ENCODE measurements at places on chromosomes 7 and 10. TPM values are rescaled to one million over a fixed set of nuclear protein-coding genes. Genes with fewer than 3 reads are reported as not detected.

GRCh38 chr10:71392292-71392691 is 4.4 kb upstream of the CDH23 start:
- H3K4me3 ChIP-seq: no peak overlapping the region
- peaks cover 2% of the 10 kb centered on the region for H3K27me3 ChIP-seq
- H3K4me1 ChIP-seq: peaks cover 2% of the 10 kb centered on the region

- H3K4me3 ChIP-seq: no peak overlapping the region
- H3K4me1 ChIP-seq: no peaks in the 10 kb centered on the region
- H3K27ac ChIP-seq: no peak overlapping the region
- H3K27me3 ChIP-seq: peaks cover 2% of the 10 kb centered on the region
- H3K36me3 ChIP-seq: peaks cover 15% of the 10 kb centered on the region
- no peak for DNase-seq
These were observed 162.1 kb downstream of the CHN2 start for GRCh38 chr7:29356631-29357030.

- H3K4me3 ChIP-seq: no peak overlapping the region
- peaks cover 6% of the 10 kb centered on the region for H3K27me3 ChIP-seq
- H3K36me3 ChIP-seq: peaks cover 30% of the 10 kb centered on the region
These were observed 109.2 kb downstream of the OSBPL3 start for GRCh38 chr7:24870766-24871165.

DNA sequence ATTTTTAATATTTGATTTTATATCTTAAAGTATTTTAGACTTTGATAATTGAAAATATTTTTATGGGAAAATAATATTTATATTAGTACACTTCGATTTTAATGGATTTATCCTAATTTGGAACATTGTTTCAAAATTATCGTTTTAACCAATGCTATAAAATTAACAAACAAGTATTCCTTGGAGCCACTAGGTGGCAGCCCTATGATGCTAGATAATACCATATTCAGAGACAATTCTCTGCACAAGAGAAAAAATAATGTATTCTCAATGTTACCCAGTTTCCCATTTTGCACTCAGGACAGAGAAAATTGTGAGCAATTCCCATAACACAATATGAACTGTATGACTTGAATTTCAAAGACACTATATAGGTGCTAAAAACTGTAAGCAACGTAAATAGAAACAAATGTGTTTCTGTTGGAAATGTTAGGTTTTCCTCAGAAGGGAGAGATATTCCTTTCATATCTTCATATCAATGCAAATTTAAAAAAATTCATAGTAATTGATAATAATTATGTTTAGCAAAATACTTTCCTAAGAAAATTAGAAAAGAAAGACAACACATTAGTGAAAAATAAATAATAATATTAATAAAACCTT is 237.8 kb downstream of the SEMA3E start:
- DNase-seq: no peak
- H3K36me3 ChIP-seq: no peaks in the 10 kb centered on the region
- H3K4me1 ChIP-seq: no peaks in the 10 kb centered on the region
- H3K4me3 ChIP-seq: no peak overlapping the region

GRCh38 chr7:26513948-26514347 is 222.3 kb downstream of the SNX10 start:
- no peak overlapping the region for H3K4me3 ChIP-seq
- H3K27ac ChIP-seq: no peak overlapping the region
- no peaks in the 10 kb centered on the region for H3K4me1 ChIP-seq
- DNase-seq: no peak
- no peaks in the 10 kb centered on the region for H3K36me3 ChIP-seq

GRCh38 chr10:65818990-65819389 is 1106.8 kb upstream of the LRRTM3 start:
- no peak for DNase-seq
- H3K4me1 ChIP-seq: no peaks in the 10 kb centered on the region
- no peak overlapping the region for H3K27ac ChIP-seq
- H3K4me3 ChIP-seq: no peak overlapping the region
- H3K27me3 ChIP-seq: peaks cover 3% of the 10 kb centered on the region

GRCh38 chr7:21243265-21243664 is 184.6 kb upstream of the SP4 start:
- no peak for DNase-seq
- H3K27ac ChIP-seq: no peak overlapping the region
- H3K27me3 ChIP-seq: peaks cover 5% of the 10 kb centered on the region
- no peak overlapping the region for H3K4me3 ChIP-seq
- H3K4me1 ChIP-seq: no peaks in the 10 kb centered on the region
- H3K36me3 ChIP-seq: no peaks in the 10 kb centered on the region

- peaks cover 4% of the 10 kb centered on the region for H3K36me3 ChIP-seq
- H3K4me1 ChIP-seq: peaks cover 43% of the 10 kb centered on the region
- H3K27me3 ChIP-seq: peaks cover 13% of the 10 kb centered on the region
- H3K27ac ChIP-seq: peak overlapping the region; percentile 85
These were observed 2.0 kb downstream of the FBXL15 start for GRCh38 chr10:102422545-102423129.

DNA sequence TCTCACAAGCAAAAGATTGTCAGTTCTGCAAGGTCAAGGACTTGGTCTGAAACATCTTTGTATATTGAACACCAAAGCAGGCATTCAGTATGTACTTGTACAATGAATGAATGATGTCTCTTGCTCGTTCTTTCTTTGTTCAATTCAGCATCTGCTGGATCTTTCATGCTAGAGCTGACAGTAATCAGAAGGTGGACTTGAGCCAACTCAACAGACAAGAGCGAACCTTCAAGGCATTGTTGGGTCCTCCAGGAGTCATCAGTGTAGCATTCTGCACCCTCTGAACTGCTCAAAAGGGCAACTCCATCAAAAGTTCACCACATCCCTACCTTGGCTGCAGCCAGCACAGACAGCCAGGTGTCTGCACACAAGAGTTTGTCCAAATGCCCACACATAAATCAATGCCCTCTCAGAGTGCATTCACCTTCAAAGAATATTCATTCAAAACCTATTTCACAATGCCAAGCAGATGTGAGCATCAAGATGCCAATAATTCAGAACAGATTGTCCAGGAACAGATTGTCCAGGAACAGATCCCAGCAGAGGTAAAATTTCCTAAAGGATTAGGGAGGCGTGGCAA is 386.7 kb downstream of the CALN1 start:
- no peaks in the 10 kb centered on the region for H3K4me1 ChIP-seq
- no peaks in the 10 kb centered on the region for H3K36me3 ChIP-seq
- DNase-seq: no peak

GRCh38 chr7:105675934-105676371 is 94.7 kb upstream of the EFCAB10 start:
- H3K36me3 ChIP-seq: no peaks in the 10 kb centered on the region
- H3K27ac ChIP-seq: peak overlapping the region; percentile 85
- DNase-seq: peak; percentile 54
- H3K4me3 ChIP-seq: no peak overlapping the region
- peaks cover 8% of the 10 kb centered on the region for H3K27me3 ChIP-seq

DNA sequence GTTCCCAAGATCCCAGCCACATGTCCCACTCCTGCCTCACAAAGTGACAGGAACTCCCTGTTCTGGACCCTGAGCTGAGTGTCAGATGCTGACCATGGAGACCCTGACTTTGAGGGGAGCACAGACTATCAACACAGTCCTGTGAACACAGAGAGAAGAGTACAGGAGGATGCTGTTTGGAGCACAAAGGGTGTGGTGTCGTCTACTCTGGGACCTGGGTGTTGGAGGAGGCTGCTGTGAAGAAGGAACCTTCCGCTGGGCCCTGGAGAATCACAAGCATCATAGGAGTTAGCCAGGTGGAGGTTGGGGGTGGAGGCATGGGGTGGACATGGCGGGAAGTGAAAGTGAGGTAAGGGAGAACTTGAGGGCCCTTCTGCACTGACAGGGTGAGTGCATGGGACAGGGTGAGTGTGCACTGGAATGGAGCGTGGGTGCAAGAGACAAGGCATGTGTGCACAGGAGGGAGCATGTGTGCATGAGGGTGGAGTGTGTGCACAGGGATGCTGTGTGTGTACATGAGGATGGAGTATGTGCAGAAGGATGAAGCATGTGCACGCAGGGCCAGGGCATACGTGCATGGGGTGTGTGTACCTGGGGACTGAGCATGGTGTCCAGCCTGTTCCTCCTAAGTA is 70.7 kb upstream of the ANTXRL start:
- H3K4me1 ChIP-seq: peaks cover 6% of the 10 kb centered on the region
- H3K27me3 ChIP-seq: no peaks in the 10 kb centered on the region
- no peak for DNase-seq

DNA sequence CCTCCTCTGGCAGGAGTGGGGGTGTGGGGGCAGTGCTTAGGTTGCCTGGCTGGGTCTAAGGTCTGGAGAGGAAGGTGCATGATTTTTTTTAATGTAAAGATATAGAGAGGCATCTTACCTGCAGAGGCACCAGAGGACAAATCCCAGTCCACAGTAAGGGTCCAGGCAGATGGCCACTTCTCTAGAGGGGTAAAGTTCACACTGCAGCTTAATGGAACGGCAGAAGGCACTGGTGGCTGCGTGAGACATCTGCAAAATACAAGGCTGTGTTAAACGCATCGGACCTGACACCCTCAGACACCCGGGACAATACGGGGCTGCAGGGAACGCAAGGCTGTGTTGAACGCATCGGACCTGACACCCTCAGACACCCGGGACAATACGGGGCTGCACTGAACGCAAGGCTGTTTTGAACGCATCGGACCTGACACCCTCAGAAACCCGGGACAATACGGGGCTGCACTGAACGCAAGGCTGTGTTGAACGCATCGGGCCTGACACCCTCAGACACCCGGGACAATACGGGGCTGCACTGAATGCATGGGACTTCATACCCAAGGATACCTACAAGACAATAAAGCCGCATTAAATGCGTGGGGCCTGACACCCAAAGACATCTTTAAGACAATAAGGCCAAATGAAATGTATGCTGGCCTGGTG is 206.0 kb downstream of the ZMYND11 start:
- no peaks in the 10 kb centered on the region for H3K36me3 ChIP-seq
- H3K27ac ChIP-seq: no peak overlapping the region
- peaks cover 4% of the 10 kb centered on the region for H3K27me3 ChIP-seq
- no peak for DNase-seq

DNA sequence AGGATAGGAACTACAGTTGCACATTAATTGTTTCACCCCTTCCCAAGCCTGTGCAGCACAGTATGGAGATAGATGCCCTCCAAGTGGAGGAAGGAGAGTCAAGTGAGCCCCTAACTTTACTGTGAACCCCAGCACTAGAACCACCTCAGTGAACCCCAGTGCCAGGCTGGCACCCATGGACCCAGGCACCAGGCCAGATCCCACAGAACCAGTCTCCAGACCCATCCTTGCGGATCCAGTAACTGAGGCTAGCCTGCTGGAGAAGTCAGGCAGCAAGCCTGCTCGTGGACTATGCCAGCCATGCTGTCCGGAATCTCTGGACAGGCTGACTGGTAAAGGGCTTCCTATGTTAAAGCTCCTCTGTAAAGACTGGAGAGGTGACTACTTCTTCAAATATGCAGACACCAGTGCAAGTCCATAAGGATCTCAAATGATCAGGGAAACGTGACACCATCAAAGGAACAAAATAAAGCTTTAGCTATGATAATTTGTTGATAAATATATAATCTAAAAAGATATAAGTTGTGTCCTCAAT is 27.7 kb downstream of the SHOC2 start:
- no peak overlapping the region for H3K4me3 ChIP-seq
- H3K36me3 ChIP-seq: peaks cover 19% of the 10 kb centered on the region
- no peaks in the 10 kb centered on the region for H3K27me3 ChIP-seq
- peaks cover 91% of the 10 kb centered on the region for H3K4me1 ChIP-seq
- no peak overlapping the region for H3K27ac ChIP-seq

DNA sequence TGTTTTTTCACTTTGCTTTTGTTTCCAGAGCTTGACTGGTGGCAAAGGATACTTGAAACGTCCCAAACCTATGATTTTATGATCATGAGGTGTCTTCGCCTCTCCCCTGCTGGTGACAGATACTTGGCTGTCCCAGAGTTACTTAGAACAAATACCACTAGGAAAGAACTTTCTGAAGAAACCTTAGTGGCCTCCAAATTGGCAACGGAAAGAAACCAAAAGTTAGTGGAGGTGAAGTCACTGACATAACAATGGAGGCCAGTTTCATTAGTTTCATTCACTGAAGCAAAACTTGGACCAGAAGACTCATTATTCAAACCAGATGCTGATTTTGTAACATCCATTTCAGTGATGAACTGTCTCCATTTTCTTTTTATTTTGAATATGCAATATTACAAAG is 68.6 kb downstream of the JAZF1 start:
- DNase-seq: no peak

- H3K36me3 ChIP-seq: no peaks in the 10 kb centered on the region
- peaks cover 8% of the 10 kb centered on the region for H3K27me3 ChIP-seq
- H3K4me3 ChIP-seq: no peak overlapping the region
- no peaks in the 10 kb centered on the region for H3K4me1 ChIP-seq
- DNase-seq: no peak
- H3K27ac ChIP-seq: no peak overlapping the region
These were observed 483 bp downstream of the GDF10 start for GRCh38 chr10:47300429-47300931.

DNA sequence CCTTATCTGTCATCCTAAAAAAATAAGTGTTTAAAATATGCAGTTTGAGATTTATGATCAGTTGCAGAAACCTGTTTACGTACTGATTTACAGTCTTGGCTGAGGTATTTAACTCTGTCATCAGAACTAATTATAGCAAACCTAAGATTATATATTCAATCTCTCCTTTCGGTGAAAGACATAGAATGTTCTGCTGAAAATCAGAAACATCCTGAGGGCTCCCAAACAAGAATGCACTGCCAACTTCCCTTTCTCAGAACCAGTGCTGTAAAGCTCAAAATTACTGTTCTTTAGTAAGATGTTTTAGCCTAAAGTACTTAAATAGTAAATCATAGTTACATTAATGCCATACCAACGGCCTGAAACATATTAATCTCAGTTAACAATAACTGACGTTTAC is 34.3 kb downstream of the FAM204A start:
- H3K36me3 ChIP-seq: peaks cover 40% of the 10 kb centered on the region
- no peak overlapping the region for H3K27ac ChIP-seq
- no peak overlapping the region for H3K4me3 ChIP-seq
- no peaks in the 10 kb centered on the region for H3K4me1 ChIP-seq
- no peak for DNase-seq
- H3K27me3 ChIP-seq: no peaks in the 10 kb centered on the region

GRCh38 chr7:96250776-96251361 is 71.0 kb downstream of the SLC25A13 start:
- DNase-seq: no peak
- peaks cover 2% of the 10 kb centered on the region for H3K27me3 ChIP-seq
- H3K36me3 ChIP-seq: peaks cover 14% of the 10 kb centered on the region
- H3K27ac ChIP-seq: no peak overlapping the region
- H3K4me3 ChIP-seq: no peak overlapping the region
- H3K4me1 ChIP-seq: peaks cover 12% of the 10 kb centered on the region

- DNase-seq: no peak
- H3K4me3 ChIP-seq: no peak overlapping the region
- H3K36me3 ChIP-seq: no peaks in the 10 kb centered on the region
- peaks cover 15% of the 10 kb centered on the region for H3K4me1 ChIP-seq
- peaks cover 4% of the 10 kb centered on the region for H3K27me3 ChIP-seq
These were observed 224.7 kb upstream of the SH2B2 start for GRCh38 chr7:102061981-102062390.

GRCh38 chr7:19079066-19079465 is 38.4 kb downstream of the TWIST1 start:
- no peaks in the 10 kb centered on the region for H3K27me3 ChIP-seq
- H3K36me3 ChIP-seq: no peaks in the 10 kb centered on the region
- no peak overlapping the region for H3K4me3 ChIP-seq
- no peaks in the 10 kb centered on the region for H3K4me1 ChIP-seq
- no peak overlapping the region for H3K27ac ChIP-seq

GRCh38 chr10:69168493-69168892 is 11.5 kb upstream of the SUPV3L1 start:
- H3K4me3 ChIP-seq: no peak overlapping the region
- no peaks in the 10 kb centered on the region for H3K4me1 ChIP-seq
- peaks cover 11% of the 10 kb centered on the region for H3K36me3 ChIP-seq
- no peaks in the 10 kb centered on the region for H3K27me3 ChIP-seq

Gene ACSM6
- not detected for polyA plus RNA-seq

Gene FGL2
- polyA plus RNA-seq: 37.9 TPM

Gene MARCHF5
- 15.0 TPM for polyA plus RNA-seq

Gene SAP25
- polyA plus RNA-seq: not detected

Gene HABP2
- not detected for polyA plus RNA-seq

Gene TRIM4
- polyA plus RNA-seq: 14.7 TPM

Gene PTPN12
- polyA plus RNA-seq: 52.7 TPM

Gene ACTR3C
- polyA plus RNA-seq: 3.6 TPM

Gene TMEM273
- polyA plus RNA-seq: 23.4 TPM
